ENCODE measurements at places on chromosomes 4 and X.

- DNase-seq: no peak
Observed at GRCh38 chr4:110778521-110778920, 155.6 kb upstream of the PITX2 start.

GRCh38 chr4:143441678-143442077 is 71.8 kb upstream of the SMARCA5 start:
- peak; percentile 26 for DNase-seq

- DNase-seq: peak; percentile 27
Observed at GRCh38 chrX:41009850-41010846, 75.1 kb upstream of the USP9X start.

- no peak for DNase-seq
Observed at GRCh38 chr4:145530189-145530588, 48.5 kb downstream of the SMAD1 start.

DNA sequence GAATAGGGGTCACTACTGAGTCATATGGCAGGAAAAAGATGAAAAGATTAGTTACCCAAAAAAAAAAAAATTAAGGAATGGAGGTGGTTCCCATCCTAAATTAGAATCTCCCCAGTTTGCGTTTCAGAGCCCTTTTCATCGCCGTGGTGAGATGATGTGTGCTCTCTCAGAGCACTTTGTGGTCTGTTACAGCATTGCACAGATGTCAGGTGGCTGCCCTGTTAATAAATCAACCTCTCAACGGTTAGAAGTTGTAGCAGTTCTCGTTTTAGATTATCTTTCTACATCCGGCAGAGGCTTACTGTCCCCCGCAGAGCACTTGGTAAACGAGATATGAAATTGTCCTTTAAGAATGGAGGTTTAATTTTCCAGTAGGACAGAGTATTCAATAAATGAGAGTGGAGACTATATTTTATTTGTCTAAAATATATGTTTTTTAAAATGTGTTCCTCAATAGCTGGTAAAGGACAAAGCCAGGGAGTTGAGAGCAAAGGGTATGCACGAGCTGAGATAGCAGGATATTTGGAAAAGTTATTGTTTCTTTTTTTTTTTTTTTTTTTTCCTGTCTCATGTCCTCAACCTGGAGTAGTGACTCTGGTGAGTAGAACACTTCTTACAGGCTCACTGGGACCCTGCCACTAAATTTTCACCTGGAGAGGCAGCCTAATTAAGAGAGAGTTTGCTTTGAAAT is 26.9 kb downstream of the AFF1 start:
- DNase-seq: no peak

- DNase-seq: no peak
Observed at GRCh38 chr4:68324519-68325262, 25.2 kb downstream of the YTHDC1 start.

DNA sequence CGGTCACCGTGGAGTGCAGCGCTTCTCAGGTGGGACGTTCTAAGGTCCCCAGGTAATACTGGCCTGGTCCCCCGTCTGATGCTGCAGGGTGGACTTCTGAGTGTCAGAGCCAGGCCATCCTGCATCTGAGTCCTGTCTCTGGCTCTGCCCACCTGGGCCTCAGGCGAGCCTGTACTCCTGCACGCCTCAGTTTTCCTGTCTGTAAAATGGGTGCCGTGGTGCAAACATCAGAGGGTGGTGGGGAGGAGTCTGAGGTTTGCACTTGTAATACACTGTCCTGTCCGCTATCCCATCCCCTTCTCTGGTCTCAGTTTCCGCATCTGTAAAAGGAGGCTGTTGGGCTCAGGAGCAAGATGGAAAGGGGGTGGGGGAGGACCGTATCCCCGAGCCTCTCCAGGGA is 41.3 kb downstream of the SORCS2 start:
- DNase-seq: no peak

- DNase-seq: no peak
Observed at GRCh38 chr4:81207828-81208227, 7.2 kb downstream of the PRKG2 start.

DNA sequence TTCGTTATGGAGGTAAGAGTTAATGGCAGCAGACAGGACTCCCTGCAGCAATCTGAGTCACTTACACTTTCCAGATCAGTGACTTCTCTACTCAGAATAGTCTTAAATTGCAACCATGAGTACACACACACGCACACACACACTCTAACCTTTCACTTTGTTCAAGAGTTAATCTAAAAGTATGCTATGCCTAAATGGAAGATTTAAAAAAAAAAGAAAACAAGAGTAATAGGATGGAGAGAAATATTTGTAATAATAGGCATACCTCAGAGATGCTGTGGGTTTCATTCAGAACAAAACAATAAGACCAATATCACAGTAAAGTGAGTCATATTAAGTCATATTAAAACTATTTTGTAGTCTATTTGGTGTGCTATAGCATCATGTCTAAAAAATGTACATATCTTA is 969.1 kb upstream of the PCDH10 start:
- no peak for DNase-seq

GRCh38 chrX:5236749-5237148 is 991.9 kb downstream of the NLGN4X start:
- DNase-seq: no peak

GRCh38 chrX:72340626-72341025 is 34.9 kb upstream of the CITED1 start:
- no peak for DNase-seq

DNA sequence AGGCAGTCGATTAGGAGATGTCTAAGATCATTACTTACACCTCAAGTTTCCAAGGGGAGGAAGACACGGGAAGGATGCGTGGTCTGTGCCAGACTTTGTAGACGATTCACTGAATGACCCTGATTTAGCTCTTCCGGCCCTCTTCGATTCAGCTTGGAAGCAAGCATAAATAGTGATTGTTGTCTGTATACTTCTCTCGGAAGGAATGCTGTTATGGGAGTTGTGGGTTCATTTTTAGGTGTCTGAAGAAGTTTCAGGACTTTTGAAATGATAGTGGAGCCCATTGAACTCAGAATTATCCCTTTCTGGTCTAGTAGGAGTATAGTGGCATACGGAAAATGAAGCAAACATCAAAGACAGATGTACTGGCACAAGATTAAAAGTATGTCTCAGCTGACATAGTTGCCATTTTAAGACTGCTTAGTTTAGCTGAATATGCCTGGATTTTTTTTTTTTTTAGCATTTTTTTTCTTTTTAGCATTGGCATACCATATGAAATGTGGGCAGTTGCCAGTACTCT is 1.0 kb upstream of the ANKRD17 start:
- DNase-seq: no peak

- no peak for DNase-seq
Observed at GRCh38 chr4:85595796-85596559, 121.0 kb downstream of the ARHGAP24 start.

- no peak for DNase-seq
Observed at GRCh38 chr4:85448906-85449890, 25.8 kb upstream of the ARHGAP24 start.

- DNase-seq: no peak
Observed at GRCh38 chr4:122073615-122074014, 78.5 kb upstream of the BLTP1 start.

DNA sequence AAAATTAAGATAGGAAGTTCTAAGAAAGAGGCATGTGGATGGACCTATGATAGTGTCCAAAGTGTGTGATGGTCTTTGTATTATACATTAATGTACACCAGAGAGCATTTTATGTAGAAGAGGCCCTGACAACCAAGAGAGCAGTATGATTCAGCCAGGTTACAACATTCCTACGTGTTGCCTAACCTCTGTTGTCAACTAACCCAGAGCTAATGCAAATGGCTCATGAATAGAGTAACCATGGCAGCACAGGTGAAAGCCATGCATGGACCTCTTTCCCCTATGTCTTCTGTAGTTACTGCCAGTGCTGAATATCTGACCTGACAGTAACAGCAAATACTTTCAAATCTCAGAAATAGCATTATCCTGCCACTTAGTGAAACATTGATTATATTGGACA is 255.6 kb downstream of the NDST4 start:
- no peak for DNase-seq

Data from hippocampal formation (tissue), 2 donors.